ENCODE measurements at places on chromosomes 7 and 10.

DNA sequence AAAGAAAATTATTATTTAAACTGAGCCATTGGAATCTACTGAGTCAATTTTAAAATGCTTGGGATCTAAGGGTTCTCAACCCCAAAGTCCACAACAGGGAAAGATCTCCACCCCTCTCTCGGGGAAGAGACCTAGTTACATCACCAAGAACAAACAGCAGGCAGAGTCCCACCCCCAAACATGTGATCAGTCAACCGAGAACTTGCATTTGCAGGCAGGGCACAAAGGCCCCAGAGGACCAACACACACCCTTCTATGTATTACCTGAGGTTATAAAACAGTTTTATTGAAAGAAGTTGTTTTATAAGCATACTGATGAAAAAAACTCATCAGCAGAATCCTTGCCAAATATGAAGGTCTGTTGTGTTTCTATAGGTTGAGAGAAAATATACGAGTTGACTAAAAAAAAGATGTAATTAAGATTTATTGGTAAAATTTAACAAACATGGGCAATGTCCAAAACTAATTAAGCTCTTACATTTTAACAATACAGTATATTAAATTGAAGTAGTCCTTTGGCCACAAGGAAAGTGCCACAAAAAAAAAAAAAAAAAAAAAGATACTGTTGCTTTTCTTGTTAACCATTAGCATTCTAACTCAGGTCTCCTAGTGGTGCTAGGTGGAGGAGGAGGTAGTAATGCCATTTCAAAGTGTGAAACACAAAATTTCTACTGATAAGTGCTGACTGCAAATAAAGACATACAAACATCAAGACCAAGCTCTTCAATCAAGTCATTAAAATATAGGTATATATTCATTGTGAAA, 975 bp upstream of the USP54 start:
- DNase-seq: no peak

GRCh38 chr7:159086301-159086925, 58.3 kb downstream of the VIPR2 start:
- no peak for DNase-seq

DNA sequence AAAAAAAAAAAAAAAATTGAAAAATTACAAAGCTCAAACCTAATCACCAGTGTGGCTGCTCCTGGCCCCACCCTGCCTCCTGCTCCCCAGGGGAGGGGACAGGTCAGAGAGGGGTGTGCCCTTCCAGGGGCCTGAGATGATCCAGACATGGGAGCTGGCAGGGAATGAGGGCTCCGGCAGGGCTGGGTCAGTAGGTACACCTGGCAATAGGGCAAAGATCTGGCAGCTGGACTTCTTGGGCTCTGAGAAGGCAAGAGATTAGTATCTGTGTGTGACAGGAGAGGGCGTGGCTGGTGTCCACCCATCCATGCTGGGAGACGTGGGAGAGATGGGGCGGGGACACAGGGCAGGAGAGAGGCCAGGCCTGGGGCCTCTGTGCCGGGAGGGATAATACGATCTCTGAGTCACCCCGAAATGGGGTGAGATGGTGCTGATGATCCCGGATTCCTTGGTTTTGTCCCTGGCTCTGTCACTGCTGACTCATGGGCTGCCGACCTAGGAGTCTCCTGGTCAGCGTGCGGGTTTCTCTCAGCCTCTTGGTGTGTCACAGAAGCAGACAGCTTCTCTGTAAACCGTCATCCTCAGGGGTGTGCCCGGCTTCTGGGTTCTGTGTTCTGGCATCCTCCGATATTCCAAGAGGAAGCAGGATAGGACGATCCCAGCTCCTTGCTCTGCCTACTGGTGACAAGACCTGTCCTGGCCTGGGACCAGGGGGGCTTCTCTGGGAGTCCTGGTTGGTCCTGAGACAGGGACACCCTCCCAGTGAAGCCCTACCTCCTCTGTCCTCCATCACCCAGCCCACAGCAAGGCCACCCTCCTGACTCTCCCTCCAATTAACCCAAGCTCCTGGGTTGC, 8.2 kb upstream of the CLDN4 start:
- no peak for DNase-seq

DNA sequence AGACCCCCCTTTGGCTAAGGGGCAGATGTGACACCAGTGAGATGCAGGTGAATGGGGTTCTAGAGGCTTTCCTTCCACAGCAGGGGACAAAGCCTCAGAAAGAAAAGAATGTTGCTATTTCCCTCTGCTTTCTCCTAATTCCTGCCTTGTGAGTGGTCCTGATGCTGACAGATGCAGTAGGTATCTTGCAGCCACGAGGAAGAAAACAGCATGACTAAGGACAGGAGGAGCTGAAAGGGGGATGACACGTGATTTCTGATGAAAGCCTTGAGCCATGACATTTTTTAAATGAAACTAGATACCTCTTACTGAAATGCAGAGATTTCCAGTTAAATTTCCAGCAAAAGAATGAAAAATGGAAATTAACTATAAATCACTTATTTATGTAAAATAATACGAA, 92.4 kb downstream of the C1GALT1 start:
- DNase-seq: no peak

GRCh38 chr10:48759113-48759901, 74.6 kb downstream of the WDFY4 start:
- no peak for DNase-seq

DNA sequence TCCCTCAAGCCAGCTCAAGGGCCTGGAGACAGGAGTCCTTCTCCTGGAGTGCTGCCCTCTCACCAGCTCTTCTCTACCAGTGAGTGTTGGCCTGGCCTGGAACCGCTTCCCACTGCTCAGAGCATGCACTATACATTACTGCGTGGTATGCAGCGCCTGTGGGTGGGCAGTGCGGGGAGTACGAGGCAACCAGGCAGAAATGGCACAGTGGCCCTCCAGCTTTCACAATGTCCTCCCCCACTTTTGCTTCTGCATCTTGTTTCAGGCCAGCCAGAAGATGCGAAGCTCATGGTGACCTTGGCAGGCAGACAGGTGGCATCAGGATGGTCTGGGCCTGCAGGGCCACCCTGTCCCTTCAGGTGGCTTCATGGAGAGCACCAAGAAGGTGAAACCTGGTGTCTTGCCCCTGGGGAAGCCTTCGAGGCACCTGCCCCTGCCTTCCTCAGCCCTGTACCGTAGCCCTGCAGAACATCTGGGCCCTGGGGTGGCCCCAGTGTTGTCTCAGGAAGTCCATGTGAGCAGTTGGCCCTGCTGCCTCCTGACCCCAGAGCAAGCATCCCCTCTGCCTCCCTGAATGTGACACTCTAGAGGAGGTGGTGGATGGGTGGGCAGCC, 35.8 kb downstream of the RASGEF1A start:
- DNase-seq: no peak

- DNase-seq: no peak
Observed at GRCh38 chr7:1735262-1735661, 65.2 kb downstream of the ELFN1 start.

- DNase-seq: no peak
Observed at GRCh38 chr7:13258386-13258785, 571.0 kb downstream of the ARL4A start.

- no peak for DNase-seq
Observed at GRCh38 chr7:27211764-27212204, 11.9 kb upstream of the HOXA13 start.

GRCh38 chr10:534047-534566, 155.4 kb downstream of the DIP2C start:
- DNase-seq: no peak

- DNase-seq: no peak
Observed at GRCh38 chr7:100080907-100081534, 502 bp downstream of the ZNF3 start.

GRCh38 chr10:77532068-77532467, 105.5 kb downstream of the KCNMA1 start:
- DNase-seq: no peak

DNA sequence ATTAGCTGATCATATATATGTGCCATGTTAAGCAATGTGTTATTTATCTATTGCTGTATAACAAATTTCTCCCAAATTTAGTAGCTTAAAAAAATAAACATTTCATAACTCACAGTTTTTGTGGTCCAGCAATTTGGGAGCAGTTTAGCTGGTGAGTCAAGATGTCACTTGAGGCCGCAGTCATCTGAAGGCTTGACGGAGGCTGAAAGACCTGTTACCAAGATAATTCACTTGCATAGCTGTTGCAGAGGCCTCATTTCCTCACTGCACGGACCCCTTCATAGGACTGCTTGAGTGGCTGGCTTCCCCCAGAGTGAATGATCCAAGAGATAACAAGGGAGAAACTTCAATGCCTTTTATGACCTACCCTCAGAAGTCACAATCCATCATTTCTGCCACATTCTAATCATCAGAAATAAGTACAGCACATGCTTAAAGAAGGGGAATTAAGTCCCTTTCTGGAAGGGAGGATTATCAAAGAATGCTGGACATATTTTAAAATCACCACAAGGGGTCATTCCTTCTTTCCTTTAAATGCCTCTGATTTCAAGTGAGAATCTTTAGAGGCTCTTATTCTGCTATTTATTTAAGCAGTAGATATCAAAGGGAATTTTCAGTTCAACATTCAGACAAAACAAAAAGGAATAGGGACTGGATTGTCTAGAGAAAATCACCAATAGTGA, 10.5 kb upstream of the SRPK2 start:
- no peak for DNase-seq
